ENCODE measurements at places on chromosomes 1 and 21.

GRCh38 chr1:107501081-107501605 lies 360.3 kb downstream of the NTNG1 start:
- no peak for DNase-seq

GRCh38 chr1:232818040-232818439 lies 12.8 kb downstream of the MAP10 start:
- no peak for DNase-seq

DNA sequence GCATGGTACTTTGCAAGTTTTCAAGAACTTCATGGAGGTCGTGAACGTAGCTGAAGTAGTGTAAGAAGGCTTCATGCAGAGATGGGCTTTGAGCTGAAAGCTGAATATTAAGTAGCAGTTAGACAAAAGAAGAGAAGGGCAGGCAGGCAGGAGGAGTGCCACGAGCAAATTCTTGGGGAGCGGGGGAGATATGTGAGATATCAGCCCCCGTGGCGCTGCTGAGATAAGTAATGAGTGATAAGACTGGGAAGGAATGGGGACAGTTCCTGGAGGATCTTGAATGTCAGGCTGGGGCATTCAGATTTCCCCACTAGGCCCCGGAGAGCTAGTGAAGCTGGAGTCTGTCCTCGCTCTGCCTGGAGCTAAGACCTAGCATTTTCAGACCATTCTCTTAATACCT lies 27.9 kb upstream of the KIRREL1 start:
- DNase-seq: no peak

DNA sequence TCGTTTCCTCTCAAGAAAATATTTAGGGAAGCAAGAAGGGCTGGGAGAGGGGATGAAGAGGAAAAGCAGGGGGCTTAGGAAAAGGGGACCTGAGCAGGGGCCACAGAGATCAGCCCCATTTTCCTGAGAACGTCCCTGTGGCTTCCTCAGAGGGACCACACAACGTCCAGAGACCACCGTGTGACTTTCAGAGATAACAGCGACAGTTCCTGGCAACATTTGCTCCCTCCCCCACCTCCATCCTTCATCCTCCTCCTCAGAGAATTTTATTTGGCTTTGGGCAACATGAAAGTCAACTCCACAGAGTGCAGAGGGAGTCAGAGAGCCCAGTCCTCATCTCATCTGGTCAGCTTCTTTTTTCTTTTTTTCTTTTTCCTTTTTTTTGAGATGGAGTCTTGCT lies 50.9 kb downstream of the RUNX1 start:
- DNase-seq: no peak

DNA sequence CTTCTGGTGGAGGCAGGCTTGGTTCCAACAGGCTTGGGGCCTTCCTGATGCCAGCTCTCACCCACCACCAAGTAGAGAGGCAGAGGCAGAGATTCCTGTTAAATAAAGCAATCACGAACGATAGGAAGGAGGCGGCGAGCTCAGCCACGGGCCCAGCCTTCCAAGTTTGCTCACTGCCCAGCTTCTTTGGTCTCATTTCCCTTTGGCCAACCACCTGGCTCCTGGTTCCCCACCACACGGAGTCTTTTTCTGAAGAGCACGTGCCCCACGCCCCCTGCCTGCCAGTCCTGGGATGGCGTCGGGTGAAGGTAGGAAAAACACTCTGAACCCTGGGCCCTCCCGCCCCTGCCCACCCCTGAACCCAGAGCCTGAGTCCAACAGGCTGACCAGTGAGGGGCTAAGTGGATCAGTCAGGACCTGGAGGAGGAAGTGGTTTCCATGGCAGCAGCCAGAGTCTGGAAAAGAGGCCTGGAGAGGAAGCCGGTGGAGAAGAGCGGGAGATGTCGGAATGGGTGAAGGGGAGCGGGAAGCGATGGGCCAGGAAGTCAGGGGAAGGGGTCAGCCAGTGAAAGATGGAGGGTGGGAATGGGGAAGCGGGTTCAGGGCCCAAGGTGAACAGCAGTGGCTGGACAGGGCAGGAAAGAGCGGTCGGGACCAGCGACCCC lies 158.2 kb upstream of the KLHDC7A start:
- DNase-seq: no peak

GRCh38 chr1:53174971-53175913 lies 21.4 kb upstream of the CPT2 start:
- no peak for DNase-seq

DNA sequence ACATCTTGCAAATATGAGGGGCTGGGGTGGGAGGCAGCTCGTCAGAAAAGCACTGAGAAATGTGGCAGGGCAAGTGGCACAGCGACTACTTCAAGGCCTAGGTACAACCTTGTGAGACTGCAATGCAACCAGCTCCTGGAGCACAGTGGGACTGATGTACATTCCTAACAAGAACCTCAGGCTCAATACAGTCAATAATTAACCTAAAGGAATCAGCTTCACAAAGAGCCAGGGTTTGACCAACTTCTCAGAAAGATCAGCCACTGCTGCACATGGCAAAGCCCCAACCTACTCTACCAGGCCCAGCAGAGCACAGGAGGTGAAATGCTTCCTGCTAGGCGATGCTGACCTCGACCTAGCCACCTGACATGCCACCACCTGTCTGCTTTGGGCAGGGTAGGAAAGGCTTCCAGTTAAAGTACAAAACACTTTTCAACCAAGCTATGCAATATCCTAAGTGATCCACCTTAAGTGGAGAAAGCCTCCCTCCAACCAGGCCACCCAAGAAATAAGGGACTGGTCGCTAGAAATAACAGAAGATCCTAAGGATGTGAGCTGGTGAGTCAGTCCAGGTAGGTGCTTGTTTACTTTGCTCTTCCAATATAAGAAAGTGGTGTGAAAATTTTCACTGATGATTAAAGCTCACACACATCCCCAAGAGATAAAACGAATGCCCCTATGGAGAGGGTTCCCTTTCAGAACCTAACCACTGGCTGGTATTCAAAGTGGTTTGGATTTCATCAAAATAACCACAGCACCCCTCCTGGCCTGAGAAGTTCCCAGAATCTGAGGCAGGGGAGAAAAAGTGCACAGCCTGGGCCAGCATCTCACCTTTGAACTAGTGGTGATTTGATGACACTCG lies 2.1 kb downstream of the RIPK4 start:
- DNase-seq: no peak
